Activated T-helper 2 cell treated with anti-CD3 and anti-CD28 coated beads, Interferon-gamma antibody, Interleukin-2, Interleukin-4, amounts not matched to agents 10 μg/mL and 5 μg/mL and 100 μg/mL, durations not matched to agents 14 hours and 24 hours and 36 hours (primary cell): ENCODE measurements at places on chromosomes 7 and 10.

GRCh38 chr10:98173260-98173659 lies 38.8 kb downstream of the R3HCC1L start:
- H3K27me3 ChIP-seq: no peaks in the 10 kb centered on the region
- H3K4me1 ChIP-seq: peaks cover 20% of the 10 kb centered on the region
- peaks cover 65% of the 10 kb centered on the region for H3K36me3 ChIP-seq
- no peak for DNase-seq

- peaks cover 33% of the 10 kb centered on the region for H3K4me1 ChIP-seq
- peaks cover 22% of the 10 kb centered on the region for H3K36me3 ChIP-seq
- H3K27ac ChIP-seq: peak overlapping the region; percentile 81
- H3K4me3 ChIP-seq: peak overlapping the region; percentile 93
- no peak for DNase-seq
Measured at GRCh38 chr7:102434039-102434486, 688 bp downstream of the ORAI2 start.

GRCh38 chr10:133060022-133060421 lies 27.7 kb upstream of the ADGRA1 start:
- H3K4me1 ChIP-seq: peaks cover 7% of the 10 kb centered on the region
- no peak for DNase-seq
- H3K36me3 ChIP-seq: no peaks in the 10 kb centered on the region
- H3K27me3 ChIP-seq: no peaks in the 10 kb centered on the region
- H3K4me3 ChIP-seq: no peak overlapping the region

GRCh38 chr10:4820804-4821401 lies 5.1 kb upstream of the AKR1E2 start:
- DNase-seq: no peak
- H3K27ac ChIP-seq: no peak overlapping the region
- peaks cover 42% of the 10 kb centered on the region for H3K27me3 ChIP-seq
- no peak overlapping the region for H3K4me3 ChIP-seq
- no peaks in the 10 kb centered on the region for H3K36me3 ChIP-seq

DNA sequence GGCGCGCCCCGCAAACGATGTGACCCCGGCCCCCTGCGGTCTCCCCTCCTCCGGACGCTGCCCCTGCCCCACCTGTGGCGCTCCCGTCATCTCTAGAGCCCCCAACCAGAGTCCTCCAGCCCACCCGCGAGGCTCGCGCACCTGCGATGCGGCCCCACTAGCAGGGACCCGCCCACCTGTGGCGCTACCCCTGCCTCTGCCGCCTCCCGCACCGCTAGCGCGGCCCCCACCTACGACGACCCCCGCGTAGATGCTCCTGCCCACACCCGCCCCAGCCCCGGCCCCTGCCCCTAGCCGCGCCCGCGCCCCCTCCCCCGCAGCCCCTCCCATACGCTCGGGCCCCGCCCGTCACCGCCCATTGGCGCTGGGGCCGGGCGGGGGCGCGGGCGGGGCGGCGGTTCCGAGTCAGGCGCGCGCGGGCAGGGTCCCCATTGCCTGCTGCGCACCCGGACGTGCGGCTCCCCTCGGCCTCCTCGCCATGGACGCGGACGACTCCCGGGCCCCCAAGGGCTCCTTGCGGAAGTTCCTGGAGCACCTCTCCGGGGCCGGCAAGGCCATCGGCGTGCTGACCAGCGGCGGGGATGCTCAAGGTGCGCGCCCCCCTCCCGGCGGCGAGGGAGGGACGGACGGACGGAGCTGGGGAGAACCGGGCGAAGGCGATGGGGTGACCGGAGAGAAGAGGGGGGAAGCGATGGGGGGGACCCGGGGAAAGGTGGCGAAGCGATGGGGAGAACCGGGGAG lies at the start of gene PFKP:
Gene PFKP, plus strand, starts transcription at position 431 of the 741 bp plus-strand sequence. Its CDS starts 48 bp downstream, at position 479.
- H3K27ac ChIP-seq: peak within 1 kb of the TSS; percentile 84
- H3K4me3 ChIP-seq: peak within 1 kb of the TSS; percentile 90
- peak; percentile 63 for DNase-seq

DNA sequence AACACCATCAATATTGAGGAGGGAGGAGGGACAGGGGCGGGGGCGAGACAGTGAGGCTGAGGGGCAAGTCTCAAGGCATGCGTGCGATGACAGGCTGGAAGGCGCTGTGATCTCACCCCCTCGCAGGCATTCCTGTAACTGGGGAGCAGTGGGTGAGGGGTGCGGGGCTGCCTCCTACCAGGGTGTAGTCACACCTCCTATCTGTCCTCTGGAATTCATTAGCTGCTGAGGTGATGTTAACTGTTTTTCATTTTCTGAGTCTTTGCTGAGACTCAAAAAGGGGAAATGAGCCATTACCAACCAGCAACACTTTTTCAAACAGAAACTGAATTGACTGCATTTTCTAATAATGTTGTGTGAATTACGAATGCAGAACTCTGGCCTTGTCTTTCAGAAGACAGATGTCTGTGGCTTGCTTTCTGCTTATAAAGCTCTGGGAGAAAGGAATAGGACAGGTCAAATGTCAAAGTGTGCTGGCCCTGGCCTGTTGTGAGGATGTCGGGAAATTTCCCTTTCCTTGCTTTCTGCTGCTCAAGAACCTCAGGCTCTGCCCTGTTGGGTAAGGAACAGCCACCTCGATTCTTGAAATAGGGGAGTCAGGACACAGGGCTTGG lies 23.7 kb upstream of the CDH23 start:
- H3K27ac ChIP-seq: no peak overlapping the region
- peaks cover 11% of the 10 kb centered on the region for H3K4me1 ChIP-seq
- H3K27me3 ChIP-seq: peaks cover 8% of the 10 kb centered on the region
- no peak for DNase-seq

DNA sequence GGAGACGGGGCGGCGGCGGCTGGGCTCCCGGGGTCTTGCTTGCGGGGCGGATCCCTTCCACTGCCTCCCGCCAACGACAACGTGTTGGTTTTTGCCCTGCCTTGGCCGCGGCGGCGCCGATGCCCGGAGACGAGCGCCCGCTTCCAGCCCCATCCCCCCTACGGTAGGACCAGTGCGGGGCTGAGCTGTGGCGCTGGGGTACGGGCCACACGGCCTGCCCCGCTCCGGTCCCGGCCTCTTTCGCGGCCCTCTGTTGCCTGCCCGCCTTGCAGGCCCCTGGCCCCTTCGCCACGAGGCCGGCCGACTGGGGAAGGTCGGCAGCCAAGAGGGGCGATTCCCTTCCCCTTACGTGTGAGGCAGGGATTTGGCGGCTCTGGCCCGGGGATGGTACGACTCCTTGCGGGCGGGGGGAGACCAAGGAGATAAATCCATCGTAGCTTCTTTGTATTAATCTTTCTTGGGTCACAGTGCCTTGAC lies 488 bp downstream of the EIF4H start:
- peak overlapping the region; percentile 91 for H3K4me3 ChIP-seq
- no peaks in the 10 kb centered on the region for H3K27me3 ChIP-seq
- DNase-seq: peak; percentile 37
- H3K4me1 ChIP-seq: peaks cover 37% of the 10 kb centered on the region

DNA sequence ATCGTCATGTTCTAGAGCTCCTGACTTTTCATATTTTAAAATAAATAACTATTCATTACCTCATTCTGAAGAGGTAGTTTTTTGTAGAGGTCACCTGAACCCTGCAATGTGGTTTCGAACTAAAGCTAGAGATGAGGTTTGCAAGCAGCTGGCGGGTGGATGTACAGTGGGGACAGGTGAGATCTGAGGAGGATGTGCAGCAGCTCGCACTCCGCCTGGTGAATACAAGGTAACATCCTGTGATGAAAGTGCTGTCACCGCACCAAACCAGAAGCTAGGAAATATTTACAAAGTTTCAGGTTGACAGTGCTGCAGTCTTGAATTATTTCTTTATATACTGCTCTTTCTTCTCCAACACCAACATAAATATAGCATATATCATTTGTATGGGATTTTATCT lies 26.5 kb downstream of the NDUFB2 start:
- no peaks in the 10 kb centered on the region for H3K27me3 ChIP-seq
- no peak overlapping the region for H3K27ac ChIP-seq
- H3K36me3 ChIP-seq: peaks cover 13% of the 10 kb centered on the region
- no peak for DNase-seq
- H3K4me3 ChIP-seq: no peak overlapping the region
